ENCODE measurements at places on chromosomes 2 and 18.

- DNase-seq: peak; percentile 48
Observed at GRCh38 chr2:96251721-96252292, 14.0 kb downstream of the TMEM127 start.

- DNase-seq: no peak
Observed at GRCh38 chr2:100859902-100860301, 40.0 kb downstream of the NPAS2 start.

DNA sequence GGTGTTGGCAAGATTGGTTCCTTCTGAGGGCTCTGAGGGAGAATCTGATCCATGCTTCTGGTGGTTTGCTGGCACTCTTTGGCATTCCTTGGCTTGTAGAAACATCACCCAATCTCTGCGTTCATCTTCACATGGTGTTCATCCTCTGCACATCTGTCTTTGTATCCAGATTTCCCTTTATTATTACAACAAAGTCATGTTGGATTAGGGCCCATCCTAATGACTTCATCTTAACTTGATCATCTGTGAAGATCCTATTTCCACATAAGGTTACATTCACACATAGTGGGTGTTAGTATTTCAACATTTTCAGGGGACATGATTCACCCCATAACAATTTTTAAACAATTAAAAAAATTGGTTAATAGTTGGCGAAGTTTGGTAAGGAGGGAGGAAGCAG, 177.4 kb upstream of the CWC22 start:
- no peak for DNase-seq

DNA sequence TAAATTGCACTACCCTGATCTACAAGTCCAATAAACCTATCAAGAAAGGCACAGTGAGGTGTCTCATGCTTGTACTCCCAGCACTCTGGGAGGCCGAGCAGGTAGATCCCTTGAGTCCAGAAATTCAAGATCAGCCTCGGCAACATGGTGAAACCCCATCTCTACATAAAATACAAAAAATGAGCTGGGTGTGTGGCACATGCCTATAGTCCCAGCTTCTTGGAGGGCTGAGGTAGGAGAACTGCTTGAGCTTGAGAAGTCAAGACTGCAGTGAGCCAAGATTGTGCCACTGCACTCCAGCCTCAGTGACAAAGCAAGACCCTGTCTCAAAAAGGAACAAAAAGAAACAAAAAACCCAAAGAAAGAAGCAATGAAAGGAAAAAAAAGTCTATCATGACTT, 58.9 kb downstream of the ROCK2 start:
- no peak for DNase-seq

DNA sequence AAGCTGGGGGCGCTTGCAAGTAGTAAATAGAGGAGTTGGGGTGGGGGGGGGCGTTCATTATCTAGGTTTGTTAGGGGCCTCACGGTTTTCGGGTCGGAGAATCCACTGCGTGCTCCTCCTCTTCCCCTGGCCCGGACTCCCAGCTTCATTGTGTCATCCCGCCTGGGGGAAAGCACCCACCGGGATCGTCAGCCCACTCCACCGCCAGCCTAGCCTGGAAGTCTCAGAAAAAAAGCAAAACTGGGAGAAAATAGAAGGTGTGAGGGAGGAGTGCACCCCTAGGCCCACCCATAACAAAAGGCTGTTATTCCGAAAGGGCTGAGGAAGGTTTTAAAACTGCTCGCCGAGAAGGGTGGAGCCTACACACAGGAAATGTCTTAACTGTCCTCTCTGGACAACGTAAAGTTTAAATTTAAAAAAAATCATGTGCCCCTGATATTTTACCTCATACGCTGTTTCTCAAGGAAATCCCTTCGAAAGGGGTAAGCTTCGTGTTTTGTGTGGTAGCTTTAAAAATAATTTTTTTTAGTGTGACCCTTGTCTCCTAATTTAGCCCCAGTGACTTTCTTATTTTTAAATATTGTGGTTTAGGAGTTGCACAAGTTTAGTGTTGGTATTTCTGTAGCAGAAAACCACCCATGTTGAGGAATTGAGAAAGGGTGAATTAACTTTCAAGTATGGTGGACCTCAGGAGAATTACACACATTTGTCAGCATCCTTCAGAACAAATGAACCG, 104.2 kb downstream of the SPTBN1 start:
- peak; percentile 29 for DNase-seq

DNA sequence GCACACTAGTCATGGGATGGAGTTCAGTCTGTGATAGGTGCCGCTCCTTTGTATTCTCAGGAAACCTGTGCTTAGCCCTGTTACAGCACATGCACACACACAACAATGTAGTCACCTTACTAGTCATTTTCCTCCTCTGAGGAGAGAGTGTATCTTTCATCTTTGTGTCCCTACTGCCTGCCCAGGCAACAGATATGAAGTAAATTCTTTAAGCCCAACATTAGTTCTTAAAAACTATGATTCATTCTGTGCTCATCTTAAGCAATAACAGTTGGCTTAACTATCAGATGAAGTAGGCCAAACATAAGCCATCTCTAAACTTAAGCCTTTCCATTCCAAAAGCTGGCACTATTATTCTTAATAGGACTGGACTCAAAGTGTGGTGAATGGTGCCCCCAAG, 186.5 kb downstream of the LNPK start:
- DNase-seq: no peak

DNA sequence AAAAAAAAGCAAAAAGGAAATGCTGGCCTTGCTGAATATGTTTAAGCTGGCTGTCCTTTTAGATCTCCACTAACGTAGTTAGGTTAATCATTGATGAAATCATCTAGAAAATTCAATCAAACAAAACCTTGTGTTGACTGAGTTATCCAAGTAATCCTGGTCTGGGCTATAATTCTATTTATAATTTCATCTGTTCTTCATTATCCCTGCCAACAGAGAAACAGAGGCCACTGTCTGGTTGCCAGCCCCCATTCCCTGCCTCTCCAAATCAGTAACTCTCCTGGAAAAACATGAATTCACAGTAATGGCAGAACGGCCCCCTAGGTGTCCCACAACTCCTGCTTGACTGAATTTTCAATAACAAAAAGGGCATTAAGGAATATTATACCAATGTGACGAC, 24.6 kb downstream of the DOCK10 start:
- DNase-seq: no peak

- no peak for DNase-seq
Observed at GRCh38 chr18:13465124-13465446, 246.5 kb downstream of the LDLRAD4 start.

- peak; percentile 24 for DNase-seq
Observed at GRCh38 chr2:98880266-98881152, 55.5 kb downstream of the CRACDL start.

DNA sequence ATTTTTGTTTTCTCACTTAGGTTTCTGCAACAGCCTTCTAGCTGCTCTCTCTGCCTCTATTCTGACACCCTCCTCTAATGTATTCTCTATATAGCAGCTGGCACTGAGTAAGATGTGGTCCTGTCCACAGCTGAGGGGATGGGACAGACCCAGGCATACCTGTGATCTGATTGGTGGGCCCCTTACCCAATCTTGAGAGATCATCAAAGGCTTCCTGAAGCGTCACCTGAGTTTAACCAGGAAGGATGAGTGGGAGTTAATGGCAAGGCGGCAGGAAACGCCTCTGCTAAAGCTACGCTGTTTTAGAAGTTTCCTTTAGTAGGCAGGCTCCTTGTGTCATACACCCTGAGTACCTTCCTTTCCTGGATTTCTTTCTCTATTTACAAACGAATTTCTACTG, 5.7 kb upstream of the TET3 start:
- DNase-seq: no peak

All from K562 (cell line).